Right renal pelvis (tissue), 4 donors: ENCODE measurements at places on chromosomes 16 and 17.
A peak's percentile ranks its signal among the peaks of the same experiment; 100 is the strongest.

- DNase-seq = no peak
Measured at GRCh38 chr17:1779571-1780131, 17.8 kb downstream of the SERPINF1 start.

- DNase-seq = no peak
Measured at GRCh38 chr17:39281806-39282205, 56.1 kb upstream of the STAC2 start.

DNA sequence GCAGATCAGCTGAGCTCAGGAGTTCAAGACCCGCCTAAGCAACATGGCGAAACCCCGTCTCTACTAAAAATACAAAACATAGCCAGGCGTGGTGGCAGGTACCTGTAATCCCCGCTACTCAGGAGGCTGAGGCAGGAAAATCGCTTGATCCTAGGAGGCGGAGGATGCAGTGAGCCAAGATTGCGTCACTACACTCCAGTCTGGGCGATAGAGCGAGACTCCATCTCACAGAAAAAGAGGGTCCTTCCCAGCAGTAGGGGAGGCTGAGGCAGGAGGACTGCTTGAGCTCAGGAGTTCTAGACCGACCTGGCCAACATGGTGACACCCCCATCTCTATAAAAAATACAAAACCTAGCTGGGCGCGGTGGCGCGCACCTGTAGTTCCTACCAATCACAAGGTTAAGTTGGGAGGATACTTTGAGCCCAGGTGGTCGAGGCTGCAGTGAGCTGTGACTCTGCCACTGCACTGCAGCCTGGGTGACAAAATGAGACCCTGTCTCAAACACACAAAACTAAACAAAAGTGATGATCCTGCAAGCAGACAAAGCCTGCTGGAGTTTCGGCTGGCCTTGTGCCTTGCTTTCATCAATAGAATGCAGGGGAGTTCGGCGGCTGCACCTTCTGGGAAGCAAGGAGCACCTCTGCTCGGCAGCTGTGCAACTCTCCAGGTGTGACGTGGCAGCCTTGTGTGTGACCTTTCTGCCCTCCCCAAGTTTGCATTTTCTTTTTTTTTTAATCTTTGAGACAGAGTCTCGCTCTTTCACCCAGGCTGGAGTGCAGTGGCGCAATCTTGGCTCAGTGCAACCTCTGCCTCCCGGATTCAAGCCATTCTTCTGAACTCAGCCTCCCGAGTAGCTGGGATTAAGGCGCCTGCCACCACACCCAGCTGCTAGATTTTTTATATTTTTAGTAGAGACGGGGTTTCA is 12.4 kb upstream of the YWHAE start:
- no peak for DNase-seq

DNA sequence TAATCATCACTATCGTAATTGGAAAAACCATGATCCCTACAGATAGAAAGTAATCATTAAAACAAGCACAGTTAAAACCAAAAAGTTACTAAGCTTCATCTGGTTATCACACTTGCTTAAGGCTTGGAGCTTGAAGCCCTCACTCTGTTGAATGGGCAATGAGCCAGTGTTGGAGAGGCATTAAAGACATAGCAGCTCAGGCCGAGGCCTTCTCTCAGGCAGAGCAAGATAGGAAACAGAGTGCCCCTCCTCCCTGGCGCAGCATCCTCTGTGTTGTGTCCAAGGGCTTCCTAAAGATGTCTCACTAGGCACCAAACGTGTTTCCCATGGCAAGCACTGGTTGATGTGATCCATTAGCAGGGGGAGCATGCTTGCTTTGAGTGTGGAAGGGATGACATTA is 34.9 kb upstream of the LGALS9 start:
- no peak for DNase-seq

GRCh38 chr17:2094891-2095535 is 40.1 kb downstream of the HIC1 start:
- no peak for DNase-seq

GRCh38 chr16:64058685-64059084 is 1063.2 kb downstream of the CDH11 start:
- DNase-seq = no peak

DNA sequence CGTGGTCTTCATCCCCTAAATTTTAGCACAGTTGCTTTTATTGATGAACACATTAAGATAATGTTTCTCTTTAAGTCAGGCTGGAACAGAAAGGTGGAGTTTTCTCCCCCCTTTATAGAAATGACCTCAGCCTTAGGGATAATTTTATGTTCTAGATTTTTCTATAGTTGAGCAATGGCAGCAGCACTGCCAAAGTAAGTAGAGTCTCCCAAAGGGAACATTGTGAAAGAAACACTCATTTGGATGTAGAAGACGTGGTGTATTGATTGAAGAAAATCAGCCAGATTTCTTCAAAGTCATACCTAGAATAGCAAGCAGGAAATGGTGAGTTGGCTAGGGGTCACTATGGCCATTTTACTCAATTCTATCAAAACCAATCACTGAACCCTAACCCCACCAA is 122.5 kb downstream of the DNAH9 start:
- no peak for DNase-seq

DNA sequence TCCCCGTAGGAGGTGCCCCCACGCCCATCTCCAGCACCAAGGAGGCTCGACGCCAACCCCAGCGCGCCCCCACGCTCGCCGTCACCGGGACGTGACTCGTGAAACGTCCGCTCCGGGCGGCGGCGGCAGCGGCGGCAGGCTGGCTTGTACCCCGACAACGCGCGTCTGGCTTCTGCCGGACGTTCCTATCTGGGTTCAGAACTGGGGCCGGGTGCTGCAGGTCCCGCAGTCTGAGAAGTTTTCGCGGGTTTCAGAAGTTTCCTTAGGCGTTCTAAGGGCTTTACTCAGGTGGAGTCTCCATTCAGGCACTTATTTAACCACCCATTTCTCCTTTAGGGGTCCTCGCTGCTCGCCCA is 672 bp upstream of the ALKBH5 start:
- no peak for DNase-seq

GRCh38 chr16:79400462-79401149 is 199.9 kb downstream of the MAF start:
- DNase-seq = no peak

- no peak for DNase-seq
Measured at GRCh38 chr17:16593356-16594102, 24.5 kb upstream of the ZNF287 start.

DNA sequence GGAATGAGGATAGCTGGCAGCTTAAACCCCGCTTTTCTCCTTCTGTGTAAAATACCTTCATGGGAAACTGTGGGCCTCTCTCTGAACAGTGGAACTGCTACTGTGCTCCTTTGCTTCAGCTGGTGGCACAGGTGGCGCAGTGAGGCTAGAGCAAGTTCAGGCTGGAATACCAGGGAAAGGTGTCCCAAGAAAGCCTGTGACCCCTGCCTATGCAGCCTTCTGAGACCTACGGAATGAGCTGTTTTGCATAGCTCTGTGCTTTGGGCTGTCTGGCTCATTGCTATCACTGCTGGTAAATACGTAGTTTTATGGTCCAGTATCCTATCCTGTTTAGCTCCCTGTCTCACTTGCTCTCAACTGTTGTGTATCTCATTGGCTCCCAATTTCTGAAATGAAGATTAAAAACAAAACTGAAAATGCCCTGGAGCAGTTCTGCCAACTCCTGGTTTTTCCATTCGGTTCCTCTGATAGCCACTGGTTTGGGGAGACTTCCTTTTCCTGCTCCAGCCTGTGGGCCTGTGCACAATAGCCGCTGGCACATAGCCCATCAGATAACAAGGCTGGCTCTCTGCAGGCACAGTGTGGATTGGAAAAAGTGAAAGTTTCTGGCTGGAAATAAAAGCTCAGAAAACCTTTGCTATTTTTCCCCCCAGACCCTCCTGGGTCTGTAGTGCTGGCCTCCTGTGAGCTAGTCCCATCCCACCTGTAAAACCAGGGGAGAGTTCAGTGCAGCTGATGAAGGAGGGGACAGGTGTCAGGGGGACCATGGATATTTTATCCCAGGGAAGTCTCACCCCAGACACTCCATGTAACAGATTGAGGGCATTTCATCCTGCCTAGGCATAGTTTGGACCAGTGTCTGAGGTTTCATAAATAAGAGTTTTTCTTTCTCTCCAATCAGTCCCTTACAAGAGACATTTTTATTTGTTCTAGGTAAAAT is 24.0 kb downstream of the LIMD2 start:
- peak; percentile 51 for DNase-seq

GRCh38 chr16:87764600-87765472 is 950 bp downstream of the KLHDC4 start:
- no peak for DNase-seq

- DNase-seq = no peak
Measured at GRCh38 chr17:82815790-82816305, 24.0 kb downstream of the ZNF750 start.

DNA sequence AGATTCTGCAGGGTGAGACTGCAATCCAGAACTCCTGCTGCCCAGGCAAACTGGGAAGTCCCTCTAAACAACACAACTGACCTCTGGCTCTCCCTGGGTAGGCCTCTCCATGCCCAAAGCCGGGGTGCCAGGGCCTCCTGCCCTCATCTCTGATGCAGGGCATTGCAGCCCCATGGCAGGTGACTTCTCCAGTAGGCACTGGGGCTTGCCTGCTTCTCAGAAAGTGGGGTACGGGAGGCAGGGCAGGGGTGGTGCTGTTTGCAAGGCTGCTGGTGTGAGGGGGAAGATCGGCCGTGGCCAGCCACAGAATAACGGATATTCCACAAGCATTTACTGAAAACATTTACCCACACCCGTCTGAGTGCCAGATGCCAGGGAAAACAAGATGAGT is 4.1 kb upstream of the GPRC5C start:
- DNase-seq = no peak

GRCh38 chr17:21360048-21360447 is 16.1 kb upstream of the KCNJ12 start:
- no peak for DNase-seq

GRCh38 chr17:50638606-50638965 is 3.9 kb downstream of the ABCC3 start:
- no peak for DNase-seq

DNA sequence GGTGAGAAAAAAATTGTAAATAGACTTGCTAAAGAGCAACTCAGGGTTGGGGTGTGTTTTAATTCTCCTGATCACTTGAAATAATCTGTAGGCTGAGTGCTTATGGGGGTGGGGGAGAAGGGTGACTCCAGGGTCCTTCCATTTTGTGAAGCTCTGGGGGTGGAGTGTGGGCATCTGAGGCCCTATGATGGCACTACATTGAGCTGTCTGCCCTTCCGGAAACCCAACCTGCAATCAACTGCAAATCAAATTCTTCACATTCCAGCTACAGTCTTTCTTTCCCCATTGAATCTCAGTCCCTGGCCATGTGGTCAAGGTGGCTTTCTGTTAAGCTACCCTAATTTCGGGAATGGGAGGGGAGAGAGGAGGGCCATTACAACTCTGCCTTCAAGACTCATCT is 6.0 kb upstream of the CDC6 start:
- DNase-seq = no peak

DNA sequence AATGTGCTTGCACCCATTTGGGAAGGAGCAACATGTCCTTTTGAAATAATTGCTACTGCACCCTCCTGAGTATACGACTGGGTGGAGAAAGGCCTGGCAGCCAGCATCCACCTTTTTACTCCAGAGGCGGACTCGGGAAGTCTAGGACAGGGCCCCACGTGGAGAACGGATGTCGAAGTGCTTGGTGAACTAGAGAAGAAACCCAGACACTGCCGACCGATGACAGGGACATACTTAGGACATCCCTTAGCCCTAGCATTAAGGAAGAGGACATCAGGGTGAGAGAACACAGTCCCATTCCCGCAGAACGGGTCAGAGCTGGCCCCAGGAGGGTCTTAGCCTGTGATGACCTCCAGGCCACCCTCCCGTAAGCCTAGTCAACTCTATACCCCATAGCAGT is 3.8 kb downstream of the YBX2 start:
- DNase-seq = no peak

- DNase-seq = no peak
Measured at GRCh38 chr16:87754535-87754934, 11.3 kb downstream of the KLHDC4 start.

- DNase-seq = no peak
Measured at GRCh38 chr17:59870482-59870881, 22.3 kb downstream of the TUBD1 start.
